ENCODE measurements at places on chromosomes 6 and 20.

GRCh38 chr20:50043573-50044352, 61.0 kb downstream of the SNAI1 start:
- no peak for DNase-seq

DNA sequence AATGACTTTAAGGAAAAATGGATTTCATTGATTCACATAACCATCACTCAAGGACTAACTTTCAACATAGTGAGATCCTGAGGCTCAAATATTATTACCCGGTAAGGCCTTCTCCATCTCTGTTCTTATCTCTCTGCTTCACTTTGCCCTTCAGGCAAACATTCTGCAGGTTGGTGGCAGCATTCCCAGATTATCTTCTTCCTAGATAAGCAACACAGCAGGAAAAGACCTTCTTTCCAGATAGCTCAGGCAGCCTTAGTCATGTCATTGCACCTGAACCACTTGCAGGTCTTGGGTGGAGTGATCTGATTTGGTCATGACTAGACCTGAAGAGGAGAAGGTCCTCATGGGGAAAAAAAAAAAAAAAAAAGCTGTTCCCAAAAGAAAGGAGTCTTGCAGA, 5.3 kb upstream of the HIVEP2 start:
- DNase-seq: no peak

GRCh38 chr6:47079638-47080037, 37.5 kb upstream of the ADGRF1 start:
- no peak for DNase-seq

GRCh38 chr6:49517919-49518318, 18.2 kb downstream of the GLYATL3 start:
- DNase-seq: no peak

GRCh38 chr6:154622618-154623336, 110.4 kb upstream of the SCAF8 start:
- DNase-seq: no peak

DNA sequence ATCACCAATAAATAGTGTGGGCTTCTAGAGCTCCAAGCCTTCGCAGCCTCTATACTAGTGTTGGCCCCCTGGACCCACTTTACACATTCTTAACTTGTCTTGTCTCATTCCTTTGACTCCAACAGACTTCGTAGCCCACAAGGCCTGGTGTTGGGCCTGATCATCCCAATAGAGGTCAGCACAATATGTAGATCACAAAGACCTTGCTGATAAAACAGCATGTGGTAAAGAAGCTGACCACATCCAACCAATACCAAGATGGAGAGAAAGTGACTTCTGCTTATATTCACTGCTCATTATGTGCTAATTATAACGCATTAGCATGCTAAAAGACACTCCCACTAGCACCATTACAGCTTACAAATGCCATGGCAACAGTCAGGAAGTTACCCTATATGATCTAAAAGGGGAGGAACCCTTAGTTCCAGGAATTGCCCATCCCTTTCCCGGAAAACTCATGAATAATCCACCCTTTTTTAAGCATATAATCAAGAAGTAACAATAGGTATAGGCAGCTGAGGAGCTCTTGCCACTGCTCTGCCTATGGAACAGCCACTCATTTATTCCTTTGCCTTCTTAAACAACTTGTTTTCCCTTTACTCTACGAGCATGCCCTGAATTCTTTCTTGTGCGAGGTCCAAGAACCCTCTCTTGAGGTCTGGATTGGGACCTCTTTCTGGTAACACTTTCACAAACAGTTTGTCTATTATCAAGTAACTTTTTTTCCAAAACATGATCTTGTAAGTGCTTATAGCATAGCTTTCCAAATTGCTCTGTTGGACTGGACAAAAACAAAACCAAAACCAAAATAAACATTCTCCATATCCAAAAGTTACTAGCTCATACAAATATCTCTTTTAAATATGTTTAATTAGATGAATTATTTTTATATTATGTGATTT, 54.6 kb upstream of the ECHDC1 start:
- no peak for DNase-seq

DNA sequence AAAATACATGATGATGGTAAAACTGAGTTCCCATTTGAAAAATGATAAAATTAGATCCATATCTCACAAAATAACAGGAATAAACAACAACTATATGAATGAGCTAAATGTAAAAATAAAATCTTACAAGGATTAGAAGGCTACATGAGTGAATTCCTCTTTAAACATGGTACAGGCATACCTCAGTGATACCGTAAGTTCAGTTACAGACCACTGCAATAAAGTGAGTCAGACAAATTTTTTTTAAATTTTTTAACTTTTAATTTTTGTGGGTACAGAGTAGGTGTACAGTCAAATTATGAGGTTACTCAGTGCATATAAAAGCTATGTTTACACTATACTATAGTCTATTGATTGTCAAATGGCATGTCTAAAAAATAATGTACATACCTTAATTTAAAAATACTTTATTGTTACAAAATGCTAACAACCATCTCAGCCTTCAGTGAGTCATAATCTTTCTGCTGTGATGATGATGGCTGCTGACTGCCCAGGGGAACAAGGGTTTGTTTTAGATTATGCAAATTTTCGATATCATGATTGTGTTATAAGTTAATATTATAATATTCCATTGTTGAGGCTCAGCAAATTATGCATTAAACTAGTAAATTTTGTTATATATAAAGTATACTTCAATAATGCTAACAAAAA, 222.8 kb upstream of the RUNX2 start:
- peak; percentile 4 for DNase-seq

GRCh38 chr6:119463081-119463626, 113.6 kb upstream of the MAN1A1 start:
- no peak for DNase-seq

GRCh38 chr6:105794239-105794638, 291.9 kb upstream of the PRDM1 start:
- no peak for DNase-seq

DNA sequence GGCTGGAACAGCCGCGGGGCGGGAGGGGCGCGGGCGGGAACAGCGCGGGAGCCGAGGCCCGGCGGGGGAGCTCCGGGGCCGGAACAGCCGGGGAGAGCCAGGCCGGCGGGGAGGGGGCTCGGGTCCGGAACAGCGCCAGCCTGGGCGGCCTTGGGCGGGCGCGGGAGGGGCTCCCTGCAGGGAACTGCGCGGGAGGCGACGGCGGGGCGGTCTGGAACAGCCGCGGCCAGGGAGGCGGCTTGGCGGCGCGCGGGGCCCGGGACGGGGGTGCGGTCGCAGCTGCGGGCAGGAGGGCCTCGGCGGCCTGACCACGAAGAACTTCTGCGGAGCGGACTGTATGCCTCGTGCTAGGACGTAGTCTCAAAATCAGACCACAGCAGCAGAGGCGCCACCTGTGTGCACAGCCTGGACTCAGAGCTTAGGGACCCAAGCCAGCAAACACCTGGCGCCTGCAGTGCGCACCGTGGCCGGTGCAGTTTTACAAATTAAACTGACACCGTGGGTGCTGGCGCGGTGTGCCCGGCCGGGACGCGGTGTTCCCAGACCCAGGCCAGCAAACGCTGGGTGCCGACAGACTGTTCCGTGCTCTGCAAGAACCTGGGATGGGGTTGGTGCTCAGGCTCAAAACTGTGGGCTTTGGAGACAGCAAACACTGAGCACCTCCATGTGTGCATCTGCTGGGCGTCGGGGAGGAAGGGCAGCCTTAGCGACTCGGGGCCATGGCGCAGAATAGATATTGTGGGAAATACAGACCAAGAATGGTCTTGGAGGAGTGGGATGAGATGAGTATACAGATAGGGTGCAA, 572 bp downstream of the ZNF341 start:
- DNase-seq: peak; percentile 42
